ENCODE measurements at places on chromosomes 1 and 21.
A peak's percentile ranks its signal among the peaks of the same experiment; 100 is the strongest.

DNA sequence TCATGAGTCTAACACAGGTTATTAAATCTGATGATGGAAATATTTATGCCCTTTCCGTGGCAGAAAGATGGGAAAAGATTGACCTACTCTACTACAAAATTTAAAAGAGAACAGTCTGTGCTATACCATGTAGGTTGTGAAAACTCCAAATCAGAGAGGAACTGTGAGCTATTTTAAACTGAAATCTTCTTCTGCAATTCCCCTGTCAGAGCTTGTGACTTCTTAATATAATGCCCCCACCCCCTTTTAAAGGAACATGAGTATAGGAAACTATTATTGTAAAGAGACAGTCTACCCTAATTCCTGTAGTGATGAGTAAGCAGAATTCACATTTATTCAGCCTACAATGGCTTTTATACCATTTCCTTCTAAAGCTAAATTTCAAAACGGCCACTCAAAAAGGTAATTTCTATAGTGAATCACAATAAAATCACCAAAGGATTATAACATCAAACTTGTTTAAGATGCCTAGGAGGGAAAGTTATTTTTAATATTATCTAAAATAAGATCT, 11.7 kb downstream of the DSCAM start:
- DNase-seq, result no peak

- no peak for DNase-seq
Observed at GRCh38 chr1:227450489-227450888, 112.9 kb upstream of the ZNF678 start.

- no peak for DNase-seq
Observed at GRCh38 chr1:170288155-170288554, 142.4 kb downstream of the NTMT2 start.

GRCh38 chr21:43602266-43603232, 56.7 kb downstream of the HSF2BP start:
- no peak for DNase-seq

- no peak for DNase-seq
Observed at GRCh38 chr1:172960019-172960418, 90.7 kb downstream of the TNFSF18 start.

- DNase-seq, result no peak
Observed at GRCh38 chr1:200248541-200248940, 161.3 kb downstream of the ZNF281 start.

GRCh38 chr1:25549273-25550154, 6.1 kb downstream of the LDLRAP1 start:
- peak; percentile 96 for DNase-seq

DNA sequence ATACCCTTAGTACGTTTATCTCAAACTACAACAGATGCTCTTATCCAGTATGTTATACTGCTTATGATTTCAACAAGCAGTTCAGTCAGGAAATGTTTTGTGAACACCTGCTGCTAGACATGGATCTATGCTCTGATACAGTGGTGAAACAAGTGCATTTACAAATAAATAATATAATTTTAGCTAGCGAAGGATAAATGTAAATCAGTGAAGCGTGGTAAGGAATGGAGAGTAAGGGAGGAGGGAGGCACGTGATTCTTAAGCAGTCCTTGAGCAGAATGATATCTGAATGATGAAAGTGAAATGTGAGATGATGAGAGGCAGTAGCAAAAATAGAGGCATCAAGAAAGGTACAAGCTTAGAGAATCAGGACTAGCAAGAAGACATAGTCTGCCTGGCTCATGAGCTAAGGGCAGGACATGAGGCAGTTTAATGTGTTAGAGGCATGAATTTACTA, 6.3 kb downstream of the TSNAX start:
- DNase-seq, result no peak

- no peak for DNase-seq
Observed at GRCh38 chr1:220527279-220527907, 543 bp upstream of the MARK1 start.

- DNase-seq, result no peak
Observed at GRCh38 chr1:90349510-90349909, 354.6 kb downstream of the ZNF326 start.

GRCh38 chr1:113857776-113858175, 13.7 kb downstream of the PTPN22 start:
- DNase-seq, result no peak

- no peak for DNase-seq
Observed at GRCh38 chr1:76998582-76999223, 131.4 kb downstream of the ST6GALNAC5 start.

DNA sequence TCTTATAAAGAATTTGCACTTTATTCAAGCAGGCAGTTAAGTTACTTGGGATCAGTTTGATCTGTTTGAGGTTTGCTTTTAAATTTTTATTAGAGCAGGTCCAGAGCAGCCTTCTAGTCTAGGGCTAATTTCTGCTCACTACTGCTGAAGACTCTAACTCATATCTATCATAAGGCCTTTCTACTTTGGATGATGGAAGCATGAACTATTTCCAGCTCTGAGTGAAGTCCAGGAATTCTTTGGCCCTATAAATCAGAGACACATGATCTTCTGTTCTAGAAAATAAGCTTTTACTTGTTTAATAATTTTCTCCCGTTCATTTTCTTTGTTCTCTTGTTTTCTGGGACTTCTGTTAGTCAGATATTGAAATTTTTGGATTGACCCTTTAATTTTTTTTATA, 14.7 kb downstream of the NIBAN1 start:
- no peak for DNase-seq

GRCh38 chr1:22625262-22625925, 11.0 kb upstream of the C1QA start:
- DNase-seq, result peak; percentile 10

Measured in KBM-7 (cell line).